ENCODE measurements at places on chromosomes 7 and 10. TPM values are rescaled to one million over a fixed set of nuclear protein-coding genes. Genes with fewer than 3 reads are reported as not detected.

Gene STAG3
- total RNA-seq = 20.6 TPM

Gene LRMDA
- total RNA-seq = not detected

Gene NACAD
- 0.16 TPM for total RNA-seq

Gene AKR1C4
- total RNA-seq = not detected

Gene TMEM273
- total RNA-seq = 24.4 TPM

Gene SEMA3E
- total RNA-seq = not detected

DNA sequence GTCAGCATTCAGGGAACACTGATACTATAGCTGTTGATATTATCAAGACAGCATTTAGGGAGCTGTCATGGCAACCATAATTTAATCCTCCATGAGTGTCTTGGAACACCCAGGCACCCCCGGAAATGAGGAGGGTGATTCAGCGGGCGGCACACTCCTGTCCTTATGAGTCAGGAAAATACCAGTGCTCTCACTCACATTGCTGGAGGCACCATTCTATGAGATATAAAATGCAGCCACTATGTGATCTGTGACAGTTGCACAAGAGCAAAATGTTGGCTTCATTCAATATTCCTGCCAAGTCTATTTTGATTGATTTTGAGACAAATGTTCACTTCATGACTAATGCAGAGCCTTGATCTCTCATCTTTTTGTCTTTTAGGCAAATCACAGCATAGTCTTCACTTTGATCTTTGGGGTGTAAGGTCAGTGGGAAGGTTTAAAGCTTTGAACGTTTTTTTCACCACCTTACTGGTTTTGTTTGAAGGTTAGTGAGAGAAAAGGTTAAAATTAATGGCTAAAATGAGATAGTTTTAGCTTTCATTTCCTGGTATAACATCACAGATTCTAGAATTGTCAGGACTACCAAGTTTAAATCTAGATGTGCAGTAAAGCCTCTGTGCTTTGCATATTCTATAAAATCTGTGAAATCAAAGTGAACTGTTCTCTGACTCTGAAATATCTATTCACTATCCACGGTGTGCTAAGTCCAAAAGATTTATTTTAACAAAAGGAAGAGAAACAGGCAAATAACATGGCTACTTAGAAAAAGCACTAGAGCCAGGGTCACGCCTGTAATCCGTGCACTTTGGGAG lies 12.4 kb upstream of the ARHGAP12 start:
- DNase-seq = no peak

DNA sequence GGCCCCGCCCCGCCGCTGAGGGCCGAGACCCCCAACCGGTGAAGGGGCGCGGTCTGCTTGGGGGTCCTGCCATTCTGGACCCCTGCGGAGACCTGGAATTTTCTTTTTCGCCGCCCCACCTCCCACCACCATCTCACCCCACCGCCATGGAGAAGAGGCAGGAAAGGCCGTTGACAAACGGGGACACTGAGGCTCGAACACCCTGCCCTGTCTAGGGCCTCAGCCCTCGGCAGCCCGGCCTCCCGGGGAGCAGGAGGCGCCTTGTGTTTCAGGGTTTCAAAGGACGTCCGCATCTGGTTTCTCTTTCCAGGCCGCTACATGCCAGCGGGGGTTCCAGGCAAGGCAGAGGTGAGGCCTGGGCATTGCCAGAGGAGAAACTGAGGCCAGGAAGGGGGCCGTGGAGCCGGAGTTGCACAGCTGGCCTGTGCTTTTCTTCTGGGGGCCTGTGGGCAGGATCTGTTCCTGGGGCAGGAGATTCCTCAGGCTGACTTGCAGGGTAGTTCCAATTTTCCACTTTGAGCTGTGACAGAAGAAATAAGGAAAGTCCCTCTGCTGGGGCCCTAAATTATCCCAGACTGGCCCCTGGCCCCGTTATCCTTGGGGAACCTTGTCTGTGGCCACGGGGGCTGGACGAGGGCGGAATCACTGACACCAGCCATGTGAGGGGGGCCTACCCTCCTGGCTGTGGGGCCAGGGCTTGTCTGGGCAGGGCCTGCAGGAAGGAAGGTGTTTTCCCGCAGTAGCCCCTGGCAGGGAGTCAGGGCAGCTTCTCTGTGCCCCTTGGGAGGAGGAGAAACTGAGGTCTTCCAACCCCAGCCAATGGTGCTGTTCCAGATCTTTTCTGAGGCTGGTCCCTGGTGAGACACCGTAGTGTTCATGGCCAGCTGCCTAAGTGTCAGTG lies 900 bp upstream of the MICALL2 start:
- peak; percentile 33 for DNase-seq

GRCh38 chr10:86968271-86968993 lies at the start of gene ADIRF:
ADIRF (plus strand) TSS chr10:86968482; CDS start chr10:86968545, 63 bp downstream.
- no peak for DNase-seq

- peak; percentile 32 for DNase-seq
Measured at GRCh38 chr7:87220734-87221215, 1.2 kb upstream of the TMEM243 start.

- no peak for DNase-seq
Measured at GRCh38 chr7:90530263-90530662, 60.8 kb downstream of the PTTG1IP2 start.

GRCh38 chr10:61987951-61988379 lies 86.5 kb downstream of the ARID5B start:
- DNase-seq = peak; percentile 42

GRCh38 chr10:80137031-80137862 lies 4.7 kb downstream of the PLAC9 start:
- no peak for DNase-seq

GRCh38 chr7:72430531-72430930 lies 18.4 kb upstream of the CALN1 start:
- no peak for DNase-seq

GRCh38 chr10:132502544-132503300 lies 34.9 kb upstream of the INPP5A start:
- DNase-seq = no peak

DNA sequence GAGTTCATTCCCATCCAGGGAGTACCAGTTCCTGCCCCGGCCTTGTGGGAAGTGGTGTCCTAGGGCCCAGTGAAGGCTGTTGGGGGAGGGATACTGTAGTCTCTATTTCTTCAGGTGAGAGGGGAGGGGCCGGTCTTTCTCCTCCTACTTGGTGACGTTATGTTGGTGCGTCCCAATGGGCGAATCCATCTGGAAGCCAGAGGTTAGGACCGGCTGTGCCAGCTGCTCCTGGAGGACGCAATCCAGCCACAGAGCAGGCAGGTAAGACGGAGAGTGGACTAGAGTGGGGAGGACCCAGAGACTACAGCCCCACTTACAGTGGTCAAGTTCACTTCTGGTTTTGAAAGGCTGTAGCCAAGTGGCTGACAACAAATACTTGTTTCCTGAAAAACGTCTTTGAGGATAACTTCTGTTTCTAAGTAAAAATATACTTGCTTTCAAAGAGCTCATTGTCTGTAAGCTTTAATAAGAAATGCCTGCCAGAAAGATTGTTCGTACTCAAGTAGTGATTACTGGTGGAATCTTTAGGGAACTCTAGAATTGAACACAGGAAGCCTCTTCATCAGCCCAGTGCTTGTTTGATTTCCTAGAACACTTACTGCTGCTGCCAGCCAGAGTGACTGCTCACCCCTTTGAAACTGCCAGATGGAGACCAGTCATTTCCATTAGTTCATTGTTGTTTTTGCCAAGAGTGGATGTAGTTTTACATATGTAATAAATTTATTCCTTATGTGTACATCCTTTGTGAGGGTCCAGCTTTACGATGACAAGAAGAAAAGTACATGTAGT lies 25.4 kb downstream of the RBM33 start:
- no peak for DNase-seq

DNA sequence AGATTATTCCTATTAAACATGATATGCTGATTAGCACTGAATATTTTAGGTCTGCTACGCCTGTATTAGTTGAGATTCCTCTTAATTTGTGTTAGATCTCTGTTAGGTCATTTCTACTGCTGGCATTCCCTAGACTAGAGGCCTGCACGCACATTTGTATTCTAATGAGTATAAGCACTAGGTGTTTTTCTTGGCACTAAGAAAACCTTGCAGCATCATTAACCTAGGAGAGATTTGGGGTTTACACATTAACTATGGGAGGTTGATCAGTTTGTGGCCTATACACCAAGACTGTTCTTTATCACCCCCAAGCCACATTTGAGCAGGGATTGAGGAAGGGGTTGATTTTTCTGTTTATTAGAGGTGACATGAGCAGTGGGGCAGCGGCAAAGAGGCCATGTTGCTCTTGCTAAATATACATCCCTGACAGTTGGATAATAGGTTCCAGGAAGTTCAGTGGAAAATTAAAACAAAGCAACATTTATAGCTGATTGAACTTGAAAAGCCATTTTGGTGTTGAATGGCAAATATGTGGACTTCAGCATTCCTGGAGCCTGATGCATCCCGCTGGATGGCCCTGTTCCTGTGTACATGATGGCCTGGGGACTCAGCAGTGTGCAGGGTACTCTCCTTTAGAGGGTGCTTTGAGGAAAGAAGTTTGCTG lies 65.2 kb downstream of the GBF1 start:
- DNase-seq = no peak

DNA sequence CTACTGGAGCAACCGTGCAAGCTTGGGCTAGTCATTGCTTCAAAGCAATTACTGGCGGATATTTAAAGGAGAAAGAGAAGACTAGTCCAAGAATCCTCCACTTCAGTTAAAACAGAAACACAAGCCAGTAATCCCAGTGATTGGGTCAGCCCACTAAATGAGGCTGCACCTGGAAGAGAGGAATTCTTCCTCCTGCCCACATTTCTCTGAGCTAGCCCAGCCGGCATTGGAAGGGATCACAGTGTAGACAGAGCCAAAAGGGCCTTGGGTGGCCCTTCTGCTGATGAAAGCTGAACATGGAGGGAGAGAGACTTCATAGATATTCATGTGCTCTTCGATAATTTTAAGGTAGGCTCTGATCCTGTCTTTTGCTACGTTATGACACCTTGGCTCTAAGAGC lies 228.4 kb downstream of the KIAA1217 start:
- DNase-seq = no peak

- no peak for DNase-seq
Measured at GRCh38 chr7:26865094-26865388, 651 bp upstream of the SKAP2 start.

GRCh38 chr7:13028825-13029099 lies 341.3 kb downstream of the ARL4A start:
- DNase-seq = no peak

DNA sequence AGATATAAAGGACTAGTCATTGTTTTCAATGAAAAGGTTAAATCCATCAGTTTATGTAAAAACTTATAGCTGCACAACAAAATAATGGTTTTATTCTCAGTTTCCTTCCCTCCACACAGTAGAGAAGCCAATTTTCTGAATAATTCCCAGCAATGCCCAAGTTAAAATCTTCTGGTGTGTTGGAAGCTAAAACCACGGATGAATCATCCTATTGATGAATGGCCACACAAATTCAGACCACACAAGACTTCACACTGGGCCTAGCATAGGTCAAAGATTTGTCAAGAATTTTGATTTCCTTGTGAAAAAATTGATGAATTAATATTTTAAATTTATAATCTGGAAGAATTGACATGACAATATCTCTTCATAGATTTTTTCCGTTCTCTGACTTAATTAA lies 617.6 kb downstream of the INHBA start:
- no peak for DNase-seq

DNA sequence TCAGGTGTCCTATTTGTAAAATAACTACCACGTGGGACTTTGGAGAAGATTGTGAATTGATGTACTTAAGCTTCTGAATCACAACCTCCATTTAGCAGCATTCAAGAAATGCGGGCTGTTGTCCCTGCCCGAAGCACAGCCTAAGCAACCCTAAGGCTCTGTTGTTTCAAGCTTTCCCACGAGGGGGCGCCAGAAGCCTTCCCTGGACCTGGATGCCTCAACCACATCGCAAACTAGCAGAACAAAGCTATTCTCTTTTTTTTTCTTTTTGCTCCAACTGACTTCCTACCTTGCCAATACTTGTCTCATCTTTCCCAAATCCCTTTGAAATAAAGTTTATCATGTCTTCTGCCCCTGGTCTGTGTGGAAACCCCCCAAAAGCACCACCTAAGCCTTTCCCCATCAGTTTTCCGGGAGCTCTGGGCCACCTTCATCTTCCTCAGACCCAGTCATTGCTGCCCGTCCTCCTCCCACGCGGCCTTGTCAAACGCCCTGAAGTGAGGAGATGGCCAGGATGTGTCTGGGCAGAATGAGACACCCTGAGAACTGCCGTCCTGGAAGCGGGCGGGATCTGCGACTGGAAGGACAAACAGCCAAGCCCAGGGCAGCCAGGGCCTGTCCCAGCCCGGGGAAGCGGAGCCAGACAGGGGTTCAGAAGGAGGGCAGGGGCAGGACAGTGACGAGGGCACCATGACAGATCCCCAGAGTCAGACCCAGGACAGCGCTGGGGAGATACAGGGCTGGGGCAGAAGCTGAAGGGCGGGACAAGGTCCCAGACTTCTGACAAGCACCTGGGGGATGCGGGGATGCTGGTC lies 112.7 kb downstream of the SLIT1 start:
- peak; percentile 84 for DNase-seq

DNA sequence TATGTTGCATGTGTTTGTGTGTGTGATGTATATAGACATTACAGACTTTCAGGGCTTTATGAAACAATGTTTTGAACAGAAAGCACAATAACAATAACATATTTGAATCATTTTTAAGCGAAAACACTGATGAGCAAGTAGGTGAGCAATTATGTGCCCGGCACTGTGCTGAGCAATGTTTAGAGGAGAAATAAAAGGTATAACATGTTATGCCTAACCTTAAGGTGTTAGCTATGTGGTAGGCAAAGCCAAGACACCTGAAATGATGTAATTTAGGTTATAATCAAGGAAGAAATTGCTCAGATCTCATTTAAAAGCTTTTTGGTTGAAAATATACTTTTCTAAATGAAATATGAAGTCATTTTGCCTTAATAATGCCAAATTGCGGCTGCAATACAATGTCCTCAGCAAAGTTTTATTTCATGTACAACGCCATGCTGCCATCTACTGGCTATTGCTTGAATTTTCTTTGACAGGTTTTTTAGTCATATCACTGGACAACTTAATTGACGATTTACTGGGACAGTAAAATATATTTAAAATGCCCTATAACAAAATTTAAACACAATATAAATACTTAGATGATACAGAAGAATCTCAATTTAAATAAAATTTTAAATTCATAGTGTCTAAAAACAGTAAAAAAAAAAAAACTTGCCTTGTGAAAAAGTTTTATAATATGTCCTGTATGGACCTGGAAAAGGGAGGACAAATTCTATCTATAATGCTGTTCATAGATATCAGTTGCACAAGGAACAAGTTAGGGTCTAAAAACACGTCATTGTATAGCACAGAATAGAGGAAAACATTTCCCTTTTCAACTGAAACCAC lies 131.1 kb upstream of the CDK1 start:
- DNase-seq = peak; percentile 61

Measured in activated CD8-positive, alpha-beta T cell treated with anti-CD3 and anti-CD28 coated beads, Interleukin-2, amount 10 ng/mL, durations not matched to agents 7 days and 5 days (primary cell).